Activated B cell treated with CpG ODN at 0.5 μM for 24 hours (primary cell): ENCODE measurements at places on chromosomes 11 and 22.

DNA sequence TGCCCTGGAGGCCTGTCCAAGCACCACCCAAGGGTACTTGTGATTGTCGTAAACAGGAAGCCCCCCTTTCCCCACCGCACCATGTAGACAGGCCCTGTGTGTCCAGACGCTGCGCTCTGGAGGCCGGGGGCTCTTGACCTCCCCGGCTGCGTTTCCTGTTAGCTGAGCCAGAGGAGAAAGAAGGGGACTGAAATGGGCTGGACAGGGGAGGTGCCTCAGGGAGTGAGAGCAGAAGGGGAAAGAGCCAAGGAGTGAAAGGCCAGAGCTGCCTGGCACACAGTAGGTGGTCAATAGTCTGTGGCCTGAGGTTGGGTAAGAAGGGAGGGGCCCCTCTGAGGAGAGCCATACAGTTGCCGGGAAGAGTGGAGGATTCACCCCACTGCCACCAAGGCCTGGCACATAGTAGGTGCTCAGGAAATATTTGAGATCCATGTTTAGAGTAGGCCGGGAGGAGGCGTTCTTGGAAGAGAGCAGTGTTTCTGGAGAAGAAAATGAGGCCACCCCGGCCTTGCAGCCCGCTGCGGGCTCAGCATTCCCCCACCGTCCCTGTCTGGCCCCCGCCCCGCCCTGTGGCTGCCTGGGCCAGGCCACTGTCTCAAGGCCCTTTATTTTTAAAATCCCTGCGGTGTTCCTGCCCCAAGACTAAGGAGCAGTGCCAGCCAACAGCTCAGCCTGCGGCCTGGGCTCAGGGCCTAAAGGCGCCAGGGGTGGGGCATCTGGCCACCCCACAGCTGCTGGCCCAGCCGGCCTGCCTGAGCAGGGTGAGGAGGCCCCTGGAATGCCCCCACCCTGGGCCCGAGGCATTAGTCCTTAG lies 13.6 kb upstream of the CDC42EP1 start:
- DNase-seq, result no peak

- no peak for DNase-seq
Observed at GRCh38 chr11:118901494-118902335, 18.0 kb downstream of the CXCR5 start.

DNA sequence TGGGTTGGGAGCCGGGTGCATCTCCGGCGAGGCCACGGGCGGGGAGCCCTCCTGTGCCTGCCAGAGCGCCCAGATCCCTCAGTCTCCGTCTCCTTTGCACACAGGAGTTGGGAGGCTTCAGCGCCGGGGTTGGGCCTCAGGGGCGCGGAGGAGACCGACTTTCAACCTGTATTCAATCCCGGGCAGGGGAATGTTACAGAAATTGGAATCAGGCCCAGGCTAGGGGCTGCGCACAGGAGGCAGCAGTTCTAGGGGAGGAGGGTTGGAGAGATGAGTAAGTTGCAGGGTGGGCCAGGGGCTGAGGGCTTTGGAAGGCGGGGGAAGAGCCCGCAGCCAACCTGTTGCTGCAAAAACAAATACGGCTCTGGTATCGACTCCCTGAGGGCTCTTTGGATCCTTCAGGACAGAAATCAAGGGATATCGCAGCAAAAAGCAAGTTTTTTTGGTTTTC lies 640 bp upstream of the KCNA4 start:
- no peak for DNase-seq

- DNase-seq, result no peak
Observed at GRCh38 chr22:25509374-25509791, 55.1 kb upstream of the GRK3 start.

- no peak for DNase-seq
Observed at GRCh38 chr11:73366265-73366610, 10.0 kb upstream of the RELT start.

GRCh38 chr11:94885133-94885532 lies 88.2 kb downstream of the CWC15 start:
- no peak for DNase-seq

- DNase-seq, result no peak
Observed at GRCh38 chr11:134483857-134484256, 71.8 kb upstream of the B3GAT1 start.

DNA sequence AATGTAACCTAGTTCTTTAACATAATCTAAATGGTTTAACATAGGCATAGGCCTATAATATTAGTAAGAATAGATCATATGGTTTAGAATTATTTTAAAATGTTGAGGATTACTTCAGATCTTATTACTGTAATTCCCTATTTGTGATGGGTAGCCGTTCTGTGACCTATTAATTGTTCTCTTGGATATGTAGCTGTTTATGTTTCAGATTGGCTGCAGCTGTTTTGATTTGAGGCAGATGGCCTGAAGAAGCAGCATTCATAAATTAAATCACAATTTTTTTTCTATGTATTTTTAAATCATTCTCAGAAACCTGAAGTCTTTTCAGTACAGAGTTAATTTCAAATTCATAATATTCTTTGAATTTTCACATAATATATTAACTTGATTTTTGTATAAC lies 104.5 kb downstream of the PDE3B start:
- DNase-seq, result no peak

GRCh38 chr11:1728931-1729691 lies 21.3 kb downstream of the IFITM10 start:
- DNase-seq, result no peak

DNA sequence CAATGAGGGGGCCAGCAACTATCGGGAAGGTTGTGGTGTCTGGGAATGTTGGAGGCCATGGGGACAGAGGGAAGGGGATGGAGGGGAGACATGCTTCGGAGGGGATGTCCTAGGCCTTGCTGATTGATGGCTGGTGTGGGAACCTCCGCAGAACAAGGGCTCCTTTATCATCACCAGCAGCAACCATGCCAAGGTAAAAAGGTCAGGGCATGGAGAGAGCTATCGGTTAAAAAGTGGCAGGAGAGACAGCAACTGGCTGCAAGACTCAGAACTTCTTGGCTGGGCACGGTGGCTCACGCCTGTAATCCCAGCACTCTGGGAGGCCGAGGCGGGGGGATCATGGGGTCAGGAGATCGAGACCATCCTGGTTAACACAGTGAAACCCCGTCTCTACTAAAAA lies 3.0 kb downstream of the GSTT4 start:
- no peak for DNase-seq

- no peak for DNase-seq
Observed at GRCh38 chr11:23688835-23689234, 808.0 kb upstream of the LUZP2 start.

DNA sequence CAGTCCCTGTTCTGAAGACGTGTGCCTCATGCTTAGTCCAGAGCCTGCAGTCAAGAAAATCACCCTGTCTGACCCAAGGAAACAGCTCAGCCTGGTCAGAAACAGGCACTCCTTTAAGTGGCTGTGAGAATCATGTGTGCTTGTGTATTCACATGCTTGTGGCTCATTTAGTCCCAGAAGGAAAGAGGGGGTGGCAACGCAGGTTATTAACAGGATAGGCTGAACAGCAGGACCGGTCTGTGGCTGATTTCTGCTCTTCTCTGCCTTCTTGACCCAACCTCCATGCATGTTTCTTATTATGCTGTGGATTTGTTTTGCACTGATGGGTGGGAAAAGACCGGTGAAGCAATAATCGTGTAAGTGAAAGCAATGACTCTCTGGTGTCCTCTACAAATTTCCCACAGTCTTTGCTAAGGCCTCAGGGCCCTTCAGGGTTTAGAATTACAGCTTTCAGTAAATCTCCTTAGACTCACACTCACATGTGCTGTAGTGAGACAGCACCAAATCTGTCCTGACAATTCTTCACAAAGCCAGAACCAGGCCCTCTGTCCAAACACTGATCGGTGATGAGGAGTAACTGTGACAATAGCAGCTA lies 288.1 kb downstream of the ETS1 start:
- no peak for DNase-seq

- DNase-seq, result no peak
Observed at GRCh38 chr11:61416941-61417340, 12.8 kb downstream of the CPSF7 start.

- DNase-seq, result no peak
Observed at GRCh38 chr11:85755285-85755684, 55.7 kb downstream of the SYTL2 start.

- DNase-seq, result no peak
Observed at GRCh38 chr11:111966678-111967077, 29.5 kb downstream of the DIXDC1 start.

DNA sequence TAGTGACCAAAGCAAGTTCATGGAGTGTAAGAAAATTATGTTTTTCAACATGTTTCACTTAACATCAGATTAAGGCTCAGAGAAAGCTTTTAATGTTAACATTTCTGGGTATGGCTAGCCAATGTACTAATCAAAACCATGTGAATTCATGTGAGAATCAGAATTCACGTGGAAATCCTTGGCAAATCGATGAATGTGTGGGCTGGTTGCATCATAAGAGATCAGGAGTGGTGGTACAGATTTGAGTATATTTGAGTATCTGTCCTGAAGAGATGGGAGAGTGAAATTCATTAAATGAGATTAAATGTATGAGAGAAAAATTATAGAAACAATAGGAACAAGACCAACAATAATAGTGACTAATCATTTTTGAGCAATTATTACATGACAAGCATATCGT lies 638.6 kb upstream of the ANO5 start:
- DNase-seq, result no peak

GRCh38 chr22:23405366-23405851 lies 174.7 kb downstream of the IGLL1 start:
- DNase-seq, result no peak

- no peak for DNase-seq
Observed at GRCh38 chr11:48005831-48006270, 25.5 kb downstream of the PTPRJ start.

DNA sequence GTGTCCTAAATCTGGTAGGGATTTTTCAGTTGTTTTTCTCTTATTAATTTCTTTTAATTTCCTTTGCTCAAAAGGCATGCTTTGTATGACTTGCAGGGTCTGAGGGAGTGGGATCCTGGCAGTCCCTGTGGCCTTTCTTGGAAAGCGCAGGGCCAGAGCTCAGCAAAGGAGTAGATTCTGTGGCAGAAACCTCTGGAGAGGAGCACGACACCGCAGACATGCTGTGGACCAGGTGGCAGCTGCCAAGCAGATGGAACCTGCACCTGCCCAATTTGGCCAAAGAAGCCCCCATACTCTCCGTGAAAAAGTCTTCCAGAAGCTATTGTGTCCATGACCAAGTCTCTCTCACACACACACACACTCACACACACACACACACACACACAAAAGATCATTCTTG lies 78.9 kb upstream of the FGF3 start:
- no peak for DNase-seq

- no peak for DNase-seq
Observed at GRCh38 chr11:130427581-130428315, 661 bp downstream of the ADAMTS8 start.

DNA sequence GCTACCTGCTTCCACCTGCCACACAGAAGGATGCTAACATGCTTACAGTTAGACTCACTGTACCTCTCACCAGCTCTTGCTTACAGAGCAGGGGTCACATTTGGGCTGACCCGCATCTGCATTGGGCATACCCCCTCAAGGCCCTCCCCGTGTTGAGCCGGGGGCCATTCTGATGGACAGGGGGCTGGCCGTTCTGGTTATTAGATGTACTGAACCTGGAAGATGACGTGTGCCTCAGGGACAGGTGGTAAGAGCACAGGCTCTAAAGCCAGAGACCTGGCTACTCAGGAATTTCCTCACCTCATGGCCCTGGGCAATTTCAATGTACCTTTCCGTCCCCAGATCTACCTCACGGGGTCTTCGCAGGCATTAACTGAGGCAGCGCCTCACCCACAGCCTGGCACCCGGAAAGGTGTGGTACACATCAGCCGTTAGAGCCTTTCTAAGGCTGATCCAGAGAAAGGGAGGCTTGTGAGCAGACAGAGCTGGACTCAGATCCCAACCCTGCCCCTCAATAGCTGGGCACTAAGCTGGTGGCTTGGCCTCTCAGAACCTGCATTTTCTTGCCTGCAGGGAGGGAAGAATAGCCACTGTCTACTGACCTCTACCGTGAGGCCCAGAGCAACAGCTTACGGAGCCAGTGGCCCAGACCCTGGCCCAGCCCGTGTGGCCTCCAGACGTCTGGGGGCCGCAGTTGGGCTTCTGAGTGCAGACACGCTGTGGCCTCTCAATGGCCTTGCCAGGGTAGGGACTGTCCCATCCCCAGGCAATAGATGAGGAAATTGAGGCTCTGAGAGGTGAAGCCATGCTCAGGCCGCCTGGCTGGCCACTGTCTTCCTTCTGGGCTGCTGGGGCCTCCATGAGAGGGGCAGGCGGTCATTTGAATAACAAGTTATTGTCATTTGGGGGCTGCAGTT lies 100.6 kb downstream of the MORC2 start:
- no peak for DNase-seq

DNA sequence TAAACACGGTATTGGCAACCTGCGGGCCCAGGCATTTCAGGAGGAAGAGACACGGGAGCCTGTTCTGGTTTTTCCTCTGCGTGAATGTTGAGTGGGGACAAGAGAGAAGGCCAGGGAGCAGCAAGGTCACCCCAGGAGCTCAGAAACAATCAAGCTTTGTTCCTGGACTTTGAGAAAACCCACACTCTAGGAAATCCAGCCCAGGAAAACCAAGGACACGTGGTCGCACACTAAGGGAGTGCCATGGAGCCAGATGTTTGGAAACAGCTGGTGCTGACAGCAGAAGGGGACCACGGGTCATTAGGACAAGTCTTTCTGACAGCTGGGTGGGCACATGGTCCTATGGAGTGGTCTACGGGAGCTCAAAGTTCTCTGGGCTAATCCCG lies 44.1 kb downstream of the MYH9 start:
- no peak for DNase-seq

- DNase-seq, result no peak
Observed at GRCh38 chr11:122523846-122524805, 131.4 kb upstream of the UBASH3B start.

DNA sequence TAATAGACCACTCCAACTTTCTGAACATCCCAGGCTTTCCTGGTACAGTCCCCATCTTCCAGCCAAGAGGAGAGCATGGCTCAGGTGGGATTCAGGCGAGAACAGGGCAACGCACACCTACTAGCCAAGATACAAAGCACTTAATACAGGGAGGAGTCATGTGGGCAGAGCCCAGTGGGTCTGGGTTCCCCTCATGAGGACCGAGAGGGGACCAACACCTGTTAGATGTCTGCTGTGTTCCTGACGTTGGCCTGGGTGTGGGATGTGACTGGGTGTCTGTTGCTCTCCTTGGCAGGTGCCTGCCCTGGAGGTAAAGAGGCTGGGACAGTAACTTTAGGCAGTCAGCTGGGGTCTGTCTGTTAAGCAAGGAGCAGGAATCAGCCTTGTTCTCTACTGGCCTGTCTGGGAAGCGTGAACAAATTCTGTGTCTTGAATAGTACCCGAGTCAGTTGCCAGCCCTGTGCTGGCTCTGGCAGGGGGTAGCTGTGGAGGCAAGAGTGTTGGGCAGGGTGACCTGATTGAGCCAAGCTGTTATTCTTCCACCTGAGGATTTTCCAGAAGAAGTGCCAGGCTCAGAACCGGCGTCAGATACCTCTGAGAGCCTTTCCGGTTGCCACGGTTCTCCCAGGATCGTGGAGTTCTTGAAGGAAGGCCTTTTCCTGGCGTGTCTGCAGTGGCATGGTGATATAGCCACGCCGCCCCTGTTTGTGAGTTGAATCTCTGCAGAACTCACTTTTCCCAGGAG lies 56.3 kb downstream of the BCR start:
- no peak for DNase-seq
